ENCODE measurements at places on chromosomes 1 and 21. TPM values are rescaled to one million over a fixed set of nuclear protein-coding genes. Genes with fewer than 3 reads are reported as not detected.

GRCh38 chr1:182128502-182128901 is 67.0 kb upstream of the ZNF648 start:
- DNase-seq, result no peak

Gene DEPDC1
- total RNA-seq, result 1.4 TPM

GRCh38 chr1:75786901-75787493 is 941 bp downstream of the RABGGTB start:
- DNase-seq, result no peak

Gene ZBTB21
- total RNA-seq, result 13.8 TPM

Gene NCAM2
- total RNA-seq, result 15.3 TPM

Gene ESPN
- total RNA-seq, result not detected

GRCh38 chr21:39103689-39104088 is 79.6 kb downstream of the PSMG1 start:
- DNase-seq, result no peak
